Stimulated activated CD8-positive, alpha-beta memory T cell treated with anti-CD3 and anti-CD28 coated beads, Interleukin-15, amount 100 ng/mL, for 24 hours (primary cell): ENCODE measurements at places on chromosomes 12 and 14.

- DNase-seq = no peak
These were observed 403.3 kb downstream of the ADAMTS20 start for GRCh38 chr12:43148691-43149090.

GRCh38 chr12:127401005-127401404 lies 866.0 kb upstream of the TMEM132C start:
- no peak for DNase-seq

- no peak for DNase-seq
These were observed 116.7 kb downstream of the CACNA1C start for GRCh38 chr12:2169489-2169888.

- no peak for DNase-seq
These were observed 40.2 kb downstream of the CACNA2D4 start for GRCh38 chr12:1878214-1878613.

DNA sequence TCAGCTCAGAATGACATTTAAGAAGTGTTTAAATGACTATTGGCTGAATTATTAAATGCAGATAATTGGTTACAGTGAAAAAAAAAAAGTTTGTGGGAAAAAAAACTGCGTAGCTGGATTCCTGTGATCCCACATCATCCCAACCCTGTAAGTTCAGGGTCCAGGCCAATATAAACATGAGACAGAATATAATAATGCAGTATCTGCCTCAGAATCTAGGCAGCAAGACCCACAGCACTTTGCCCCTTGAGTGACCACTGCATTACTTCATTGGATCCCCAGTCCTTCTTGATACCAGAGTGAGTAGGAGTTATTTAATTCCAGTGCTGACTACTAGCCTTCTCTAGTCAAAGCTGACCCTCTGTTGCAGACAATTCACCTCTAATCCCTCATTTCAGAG lies 272.6 kb downstream of the CCER1 start:
- no peak for DNase-seq

- DNase-seq = no peak
These were observed 38.3 kb upstream of the LTA4H start for GRCh38 chr12:96073346-96074330.
